ENCODE measurements at places on chromosomes 1 and 21.

DNA sequence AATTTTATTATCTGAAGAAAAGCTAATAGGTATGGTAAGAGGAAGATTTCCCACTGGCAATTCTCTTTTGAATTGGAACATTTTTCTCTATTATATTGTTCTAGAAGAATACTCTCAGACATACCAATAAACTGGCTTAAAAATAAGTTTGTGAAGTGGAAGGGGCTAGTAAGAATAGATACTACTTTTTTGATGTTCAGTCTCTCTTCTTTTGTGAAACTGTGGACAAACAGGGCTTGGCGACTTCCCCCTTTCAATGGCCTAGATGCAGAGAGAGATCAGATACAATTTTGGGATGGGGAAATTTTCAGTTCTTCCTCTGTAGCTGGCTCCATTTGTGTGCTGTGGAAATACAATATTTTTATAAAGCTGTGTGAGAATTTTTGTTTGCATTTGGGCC lies 2.5 kb downstream of the PBX1 start:
- DNase-seq: no peak

- no peak for DNase-seq
Observed at GRCh38 chr1:84836145-84836544, 56.9 kb downstream of the LPAR3 start.

- no peak for DNase-seq
Observed at GRCh38 chr21:41957991-41958766, 4.4 kb upstream of the C2CD2 start.

- DNase-seq: no peak
Observed at GRCh38 chr1:22545141-22545540, 18.1 kb upstream of the EPHA8 start.

GRCh38 chr1:174818014-174818616 lies 181.6 kb upstream of the CACYBP start:
- DNase-seq: no peak

Data from stimulated activated CD8-positive, alpha-beta memory T cell treated with anti-CD3 and anti-CD28 coated beads, Interleukin-12 subunit alpha, Interleukin-12 subunit beta, amount 100 ng/mL, for 4 hours (primary cell).